ENCODE measurements at places on chromosomes 1 and 21.

GRCh38 chr1:26370591-26371382 is 1.8 kb downstream of the ZNF683 start:
- DNase-seq: no peak

GRCh38 chr1:234132795-234133194 is 228.3 kb downstream of the SLC35F3 start:
- no peak for DNase-seq

- DNase-seq: no peak
Measured at GRCh38 chr1:211296396-211296795, 30.2 kb upstream of the TRAF5 start.

DNA sequence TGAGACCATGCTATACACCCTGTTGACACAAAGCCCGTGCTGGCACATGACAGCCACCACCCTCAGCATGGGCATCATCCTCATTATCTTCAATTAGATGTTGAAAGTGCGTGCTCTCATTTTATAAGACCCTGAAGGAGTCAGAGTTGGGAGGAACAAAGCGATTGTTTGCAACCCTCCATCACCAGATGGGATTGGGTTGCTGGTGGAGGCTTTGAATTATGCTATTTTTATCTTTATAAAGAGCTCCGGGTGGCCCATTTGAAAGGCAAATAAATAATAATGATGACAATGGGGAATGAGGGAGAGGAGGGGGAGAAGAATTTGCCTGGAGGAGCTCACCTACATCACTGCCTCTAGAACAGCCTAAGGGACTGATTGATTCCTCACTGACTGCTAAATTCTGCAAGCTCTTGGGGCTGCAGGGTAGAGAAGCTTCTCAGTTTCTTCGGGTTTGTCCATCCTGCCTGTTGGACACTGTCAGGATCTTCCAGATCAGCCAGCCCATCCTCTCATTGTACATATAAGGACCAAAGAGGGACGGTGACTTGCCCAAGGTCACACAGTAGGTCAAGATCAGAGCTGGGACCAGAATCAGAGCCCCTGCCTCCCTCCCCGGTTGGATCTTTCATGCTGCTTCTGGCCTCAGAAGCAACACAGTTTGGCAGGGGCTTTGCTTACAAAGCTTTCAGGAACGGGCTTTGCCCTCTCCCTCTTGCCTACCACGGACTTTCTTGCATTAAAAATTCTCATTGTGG is 130.9 kb upstream of the ZBTB40 start:
- DNase-seq: no peak

DNA sequence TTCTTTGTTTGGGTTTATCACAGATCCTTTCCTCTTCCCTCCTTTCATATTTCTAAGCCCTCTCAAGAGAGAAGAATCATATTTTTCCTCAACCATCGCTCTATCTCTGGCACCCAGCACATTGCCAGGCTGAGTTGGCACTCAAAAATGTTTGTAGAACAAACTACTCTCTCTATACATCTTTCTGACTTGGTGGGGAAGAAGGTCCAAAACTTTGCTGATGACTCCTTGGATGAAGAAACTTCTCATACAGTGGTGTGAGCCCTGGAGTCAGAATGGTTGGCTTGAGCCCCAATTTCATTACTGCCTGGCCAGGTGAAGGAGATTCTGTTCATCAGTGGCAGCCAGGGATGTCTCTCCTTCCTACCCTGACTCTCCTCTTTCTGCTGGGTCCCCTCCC is 11.9 kb downstream of the ALX3 start:
- DNase-seq: no peak

GRCh38 chr1:222777463-222777862 is 37.4 kb upstream of the DISP1 start:
- DNase-seq: no peak

GRCh38 chr1:12275370-12275769 is 45.5 kb downstream of the VPS13D start:
- no peak for DNase-seq

GRCh38 chr1:162632217-162632666 is at the start of gene DDR2:
DDR2 (plus strand) TSS chr1:162632464; CDS start chr1:162719064, 86,600 bp downstream.
- no peak for DNase-seq

DNA sequence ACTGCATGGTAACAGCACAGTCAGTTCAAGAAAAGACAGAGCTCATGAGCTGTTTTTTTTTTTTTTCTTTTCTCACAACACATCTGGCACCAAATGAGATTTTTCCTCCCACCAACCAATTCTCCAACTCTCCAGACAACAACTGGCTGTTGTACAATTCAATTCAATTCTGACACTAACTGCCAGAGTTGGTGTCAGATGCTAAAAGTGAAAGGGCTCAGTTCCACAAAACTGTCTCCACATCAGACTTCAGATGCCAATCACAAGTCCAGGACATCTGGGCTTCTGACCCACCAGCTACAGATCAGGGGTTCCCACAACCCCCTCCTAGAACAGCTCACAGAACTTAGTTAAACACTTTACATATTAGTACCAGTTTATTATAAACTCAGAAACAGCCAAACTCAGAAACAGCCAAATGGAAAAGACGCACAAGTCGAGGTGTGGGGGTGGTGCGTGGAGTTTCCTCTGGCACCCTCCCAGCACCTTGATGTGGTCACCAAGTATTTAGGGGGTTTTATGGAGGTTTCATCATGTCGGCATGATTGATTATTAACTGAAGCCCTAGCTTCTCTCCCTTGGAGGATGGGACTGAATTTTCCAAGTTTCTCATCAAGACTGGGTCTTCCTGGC is 39.2 kb upstream of the LRRC8D start:
- no peak for DNase-seq

- DNase-seq: no peak
Measured at GRCh38 chr1:174829990-174830389, 169.8 kb upstream of the CACYBP start.

GRCh38 chr1:65176591-65176990 is 28.6 kb downstream of the AK4 start:
- no peak for DNase-seq

DNA sequence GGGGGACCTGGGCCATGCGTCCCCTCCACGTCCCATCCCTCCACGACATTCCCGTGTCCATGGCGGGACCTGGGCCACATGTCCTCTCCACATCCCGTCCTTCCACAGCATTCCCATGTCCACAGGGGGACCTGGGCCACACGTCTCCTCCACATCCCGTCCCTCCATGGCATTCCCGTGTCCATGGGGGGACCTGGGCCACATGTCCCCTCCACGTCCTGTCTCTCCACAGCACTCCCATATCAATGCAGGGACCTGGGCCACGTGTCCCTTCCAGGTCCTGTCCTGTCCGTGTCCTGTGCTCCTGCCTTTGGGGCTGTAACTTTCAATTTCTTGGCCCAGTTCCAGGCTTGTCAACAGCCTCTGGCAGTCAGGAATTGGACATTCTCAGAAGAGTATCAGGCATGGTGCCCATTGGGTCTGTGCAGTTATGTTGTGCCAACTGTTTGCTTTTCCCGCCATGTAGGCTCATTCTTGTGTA is 47.1 kb downstream of the WNT9A start:
- DNase-seq: no peak
